ENCODE measurements at places on chromosomes 1 and 21.

GRCh38 chr1:20439282-20439681 lies 46.7 kb downstream of the CAMK2N1 start:
- no peak for DNase-seq

- DNase-seq, result no peak
Observed at GRCh38 chr1:234773936-234774677, 164.1 kb upstream of the IRF2BP2 start.

- no peak for DNase-seq
Observed at GRCh38 chr1:112818990-112819689, 104.0 kb upstream of the PPM1J start.

DNA sequence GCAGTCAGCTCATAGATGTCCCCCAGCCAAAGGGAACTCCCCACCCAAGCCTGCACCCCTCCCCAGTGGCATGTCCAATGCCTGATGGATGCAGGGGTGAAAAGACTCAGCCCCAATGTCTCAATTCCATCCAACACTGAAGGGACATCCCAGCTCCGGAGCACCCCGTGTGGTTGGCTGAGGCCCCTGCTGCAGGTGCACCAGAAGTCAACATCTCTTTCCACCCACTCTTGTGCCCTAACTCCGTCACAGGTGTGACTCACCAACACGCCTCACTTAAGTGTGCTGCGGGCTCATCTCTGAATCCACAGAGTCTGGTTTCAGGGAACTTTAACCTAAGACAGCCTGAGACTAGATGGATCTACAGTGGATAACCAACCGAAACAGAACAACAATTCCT lies 40.9 kb upstream of the ZBTB18 start:
- DNase-seq, result no peak

DNA sequence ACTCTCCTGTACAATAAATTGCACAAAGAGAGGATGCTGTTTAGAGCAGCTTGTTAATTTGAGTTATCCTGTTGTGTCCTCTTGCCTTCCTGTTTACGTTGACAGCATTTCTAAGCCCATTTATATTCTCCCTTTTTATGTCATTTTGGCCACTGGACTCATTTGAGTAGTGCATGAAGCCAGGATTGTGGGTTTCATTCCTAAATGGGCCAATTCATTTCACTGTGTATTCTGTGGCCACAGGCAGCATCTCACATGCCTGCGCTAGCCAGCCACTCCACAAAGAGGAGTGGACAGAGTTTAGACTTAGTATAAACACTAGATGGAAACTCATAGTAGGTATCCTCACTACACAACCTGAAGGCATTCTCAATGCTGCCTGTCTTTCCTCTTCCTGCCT lies 73.4 kb downstream of the DTL start:
- no peak for DNase-seq

GRCh38 chr1:17927952-17928351 lies 172.8 kb downstream of the ACTL8 start:
- no peak for DNase-seq
